ACHN (cell line): ENCODE measurements at places on chromosomes 2 and 18.

DNA sequence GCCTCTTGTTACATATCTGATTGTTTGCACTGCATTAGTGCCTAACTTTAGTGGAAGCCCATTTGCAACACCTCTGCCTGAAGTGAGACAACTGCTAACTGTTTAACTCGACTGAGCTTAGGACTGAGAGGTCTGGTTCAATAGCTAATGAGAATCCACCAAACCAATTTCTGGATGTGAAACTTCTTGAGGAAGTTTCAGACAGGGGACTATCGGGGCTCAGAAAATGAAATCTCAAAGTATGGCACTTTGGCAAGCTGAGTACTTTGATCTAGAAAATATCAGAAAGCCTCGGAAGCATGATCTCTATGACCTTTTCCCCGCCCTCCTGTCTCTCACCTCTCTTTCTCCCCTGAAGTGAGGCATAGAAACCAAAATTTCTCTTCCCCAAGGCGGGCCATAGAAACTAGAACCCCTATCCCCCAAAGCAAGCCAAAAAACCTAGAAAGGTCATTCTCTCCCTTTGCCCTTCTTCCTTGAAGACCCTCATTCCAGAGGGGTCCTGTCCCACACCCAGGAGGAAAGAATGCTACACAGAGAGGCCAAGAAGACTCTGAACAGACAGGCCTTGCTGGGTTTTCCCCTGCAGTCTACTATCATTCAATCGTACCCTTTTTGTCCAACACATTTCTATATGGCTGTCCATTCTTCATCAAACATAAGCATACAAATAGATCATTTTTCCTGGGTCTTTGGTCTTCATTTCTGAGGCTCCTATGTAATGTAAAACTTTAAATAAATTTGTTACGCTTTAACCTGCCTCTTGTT lies 69.6 kb upstream of the CREB1 start:
- DNase-seq = no peak

DNA sequence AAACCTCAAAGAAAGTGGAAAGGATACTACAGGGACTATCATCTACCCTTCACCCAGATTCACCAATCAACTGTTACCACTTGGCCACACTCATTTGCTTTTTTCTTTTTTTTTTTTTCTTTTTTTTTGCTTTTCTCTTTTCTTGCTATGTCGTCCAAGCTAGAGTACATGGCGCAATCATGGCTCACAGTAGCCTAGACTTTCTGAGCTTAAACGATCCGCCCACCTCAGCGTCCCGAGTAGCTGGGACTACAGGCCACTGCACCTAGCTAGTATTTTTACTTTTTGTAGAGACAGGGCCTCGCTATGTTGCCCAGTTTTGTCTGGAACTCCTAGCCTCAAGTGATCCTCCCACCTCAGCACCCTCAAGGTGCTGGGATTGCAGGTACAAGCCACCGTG lies 24.0 kb downstream of the BIN1 start:
- no peak for DNase-seq

DNA sequence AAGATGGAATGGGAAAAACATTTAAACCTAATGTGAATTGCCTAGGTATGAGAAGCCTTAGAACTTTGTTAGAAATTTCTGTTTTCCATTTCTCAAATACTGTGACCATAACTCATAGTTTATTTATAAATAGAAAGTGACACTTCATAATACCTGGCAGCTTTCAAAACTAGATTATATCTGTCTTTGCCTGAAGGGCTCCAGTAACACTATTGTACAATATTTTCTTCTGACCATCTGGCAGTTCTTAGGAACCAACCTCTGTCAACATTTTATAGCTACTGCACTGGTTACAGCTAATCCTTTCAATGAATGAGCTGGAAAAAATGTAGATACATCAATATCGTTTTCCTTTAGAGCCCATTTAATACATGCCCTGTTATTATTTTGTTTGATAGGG lies 237.4 kb downstream of the CAMKMT start:
- DNase-seq = no peak

- DNase-seq = no peak
These were observed 6.0 kb downstream of the ZNF516 start for GRCh38 chr18:76489081-76489480.

- peak; percentile 47 for DNase-seq
These were observed 401.2 kb downstream of the GALR1 start for GRCh38 chr18:77650799-77651385.

GRCh38 chr2:227856697-227857096 lies 14.7 kb upstream of the DAW1 start:
- no peak for DNase-seq

GRCh38 chr18:44589693-44590355 lies 90.9 kb upstream of the SETBP1 start:
- DNase-seq = peak; percentile 46

- DNase-seq = peak; percentile 44
These were observed 231.7 kb downstream of the ARL6IP6 start for GRCh38 chr2:152950126-152950525.

DNA sequence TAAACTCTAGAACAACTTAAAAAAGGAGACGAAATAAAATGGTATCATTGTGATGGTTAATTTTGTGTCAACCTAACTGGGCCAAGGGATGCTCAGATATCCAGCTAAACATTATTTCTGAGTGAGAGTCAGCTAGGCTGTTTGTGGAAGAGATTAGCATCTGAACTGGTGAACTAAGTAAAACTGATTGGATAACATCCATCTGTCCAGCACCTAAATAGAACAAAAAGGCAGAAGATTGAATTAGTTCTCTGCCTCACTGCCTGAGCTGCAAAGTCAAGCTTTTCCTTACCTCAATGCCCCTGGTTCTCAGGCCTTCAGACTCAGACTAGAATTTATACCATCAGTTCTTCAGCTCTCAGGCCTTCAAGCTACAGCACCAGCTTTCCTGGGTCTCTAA lies 30.0 kb downstream of the PPP3R1 start:
- no peak for DNase-seq

GRCh38 chr18:6561420-6561861 lies 146.7 kb upstream of the L3MBTL4 start:
- no peak for DNase-seq

DNA sequence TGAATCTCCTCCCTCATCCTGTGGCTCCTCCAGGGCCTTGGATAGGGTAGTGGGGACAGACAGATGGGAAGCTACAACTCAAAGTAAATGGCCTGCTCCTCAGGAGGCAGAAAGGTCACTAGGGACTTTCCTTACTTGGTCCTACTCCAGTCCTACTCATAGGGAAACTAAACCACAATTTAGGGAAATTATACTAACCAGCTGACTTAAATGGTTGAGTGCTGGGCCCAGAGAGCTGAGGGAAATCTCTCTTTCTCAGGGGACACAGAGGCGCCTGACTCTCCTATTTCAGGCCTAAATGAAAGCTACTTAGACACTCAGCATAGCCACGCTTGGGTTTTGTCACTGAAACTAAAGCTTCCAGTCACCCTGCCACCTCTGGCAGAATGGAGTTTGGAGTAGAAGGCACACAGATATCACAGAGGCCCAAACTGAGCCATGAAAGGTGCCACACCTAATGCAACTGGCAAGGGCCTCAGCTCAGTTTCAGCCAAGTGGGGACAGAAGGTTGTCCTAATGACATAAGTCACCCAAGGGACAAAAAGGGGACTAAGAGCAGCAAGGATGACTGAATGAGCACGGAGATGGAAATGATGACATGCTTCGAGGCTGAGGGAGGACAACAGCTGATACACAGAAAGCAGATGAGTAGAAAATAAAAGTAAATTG lies 24.0 kb downstream of the CERKL start:
- DNase-seq = no peak

GRCh38 chr2:72755647-72756423 lies 70.0 kb downstream of the EXOC6B start:
- DNase-seq = no peak

- peak; percentile 49 for DNase-seq
These were observed 125.4 kb downstream of the CTIF start for GRCh38 chr18:48663931-48664847.

- DNase-seq = no peak
These were observed 218.5 kb downstream of the TPGS2 start for GRCh38 chr18:36610258-36610657.

GRCh38 chr2:198817536-198817935 lies 640.2 kb downstream of the SATB2 start:
- no peak for DNase-seq

GRCh38 chr18:71443706-71444480 lies 1100.2 kb downstream of the CBLN2 start:
- no peak for DNase-seq

GRCh38 chr2:35978218-35978617 lies 377.4 kb upstream of the CRIM1 start:
- DNase-seq = peak; percentile 24

- no peak for DNase-seq
These were observed 206.9 kb upstream of the FSIP2 start for GRCh38 chr2:185531721-185532120.

DNA sequence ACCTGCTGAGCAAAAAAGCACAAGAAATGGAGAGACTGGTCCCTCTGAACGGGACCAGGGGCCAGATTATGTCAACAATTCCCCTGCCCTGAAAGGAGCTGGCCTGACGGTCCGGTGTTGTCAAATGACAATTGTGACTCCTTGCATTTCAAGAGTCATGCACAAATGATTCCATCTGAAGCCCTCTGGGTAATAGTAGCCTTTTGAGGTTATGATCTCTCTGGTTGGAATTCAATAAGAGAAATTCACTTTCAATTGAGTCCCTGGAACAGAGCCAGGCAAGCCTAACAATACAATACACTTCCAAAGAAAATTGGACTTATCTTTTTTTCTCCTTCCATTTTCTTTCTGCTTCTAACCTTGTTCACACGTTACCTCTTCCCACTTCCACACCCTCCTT lies 116.9 kb downstream of the C1D start:
- no peak for DNase-seq
